ENCODE measurements at places on chromosomes 2 and 18. TPM values are rescaled to one million over a fixed set of nuclear protein-coding genes. Genes with fewer than 3 reads are reported as not detected.

The LDLRAD4 gene
- total RNA-seq: not detected

The SP5 gene
- not detected for total RNA-seq

The DSG4 gene
- total RNA-seq: not detected

The NR4A2 gene
- 2.0 TPM for total RNA-seq

The SKOR2 gene
- not detected for total RNA-seq

The POTEI gene
- total RNA-seq: not detected

The GULP1 gene
- total RNA-seq: 44.2 TPM

The RASGRP3 gene
- total RNA-seq: 3.6 TPM

The CNGA3 gene
- 0.14 TPM for total RNA-seq

The PECR gene
- total RNA-seq: 5.5 TPM

The GCKR gene
- total RNA-seq: not detected

The SRD5A2 gene
- not detected for total RNA-seq

The UGT1A5 gene
- total RNA-seq: not detected

The MOGAT1 gene
- not detected for total RNA-seq

The MAPRE3 gene
- 17.6 TPM for total RNA-seq

The REG3G gene
- total RNA-seq: not detected

The IL37 gene
- not detected for total RNA-seq

The LCT gene
- not detected for total RNA-seq

The TTC39C gene
- 17.9 TPM for total RNA-seq

The UGT1A9 gene
- total RNA-seq: not detected

The SEPTIN10 gene
- total RNA-seq: 102 TPM

The FSIP2 gene
- under 0.01 TPM for total RNA-seq

The CD8B2 gene
- not detected for total RNA-seq

The CFAP65 gene
- total RNA-seq: not detected

The RBKS gene
- 3.4 TPM for total RNA-seq

The FEV gene
- not detected for total RNA-seq
